Activated CD4-positive, alpha-beta T cell treated with anti-CD3 and anti-CD28 coated beads for 1 hour (primary cell): ENCODE measurements at places on chromosomes 3 and 15.

DNA sequence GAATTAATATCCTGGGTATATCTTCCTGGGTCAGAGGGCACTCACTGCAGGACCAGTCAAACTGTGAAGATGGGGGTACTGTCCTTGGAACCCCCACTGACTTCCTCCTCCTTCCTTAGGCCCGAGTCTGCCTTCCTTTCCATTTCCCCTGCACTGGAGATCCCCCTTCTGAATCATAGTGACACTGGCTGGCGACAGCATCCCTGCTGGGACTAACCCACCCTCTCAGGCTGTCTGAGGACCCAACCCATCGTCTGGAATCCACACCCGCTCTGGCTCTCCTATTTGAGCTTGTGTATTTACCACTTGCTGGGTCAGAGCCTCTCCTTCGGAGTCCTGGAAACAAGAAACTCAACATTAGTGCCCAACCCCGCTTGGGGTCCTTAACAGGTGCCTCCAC is 21.2 kb downstream of the TMEM40 start:
- no peak for DNase-seq

DNA sequence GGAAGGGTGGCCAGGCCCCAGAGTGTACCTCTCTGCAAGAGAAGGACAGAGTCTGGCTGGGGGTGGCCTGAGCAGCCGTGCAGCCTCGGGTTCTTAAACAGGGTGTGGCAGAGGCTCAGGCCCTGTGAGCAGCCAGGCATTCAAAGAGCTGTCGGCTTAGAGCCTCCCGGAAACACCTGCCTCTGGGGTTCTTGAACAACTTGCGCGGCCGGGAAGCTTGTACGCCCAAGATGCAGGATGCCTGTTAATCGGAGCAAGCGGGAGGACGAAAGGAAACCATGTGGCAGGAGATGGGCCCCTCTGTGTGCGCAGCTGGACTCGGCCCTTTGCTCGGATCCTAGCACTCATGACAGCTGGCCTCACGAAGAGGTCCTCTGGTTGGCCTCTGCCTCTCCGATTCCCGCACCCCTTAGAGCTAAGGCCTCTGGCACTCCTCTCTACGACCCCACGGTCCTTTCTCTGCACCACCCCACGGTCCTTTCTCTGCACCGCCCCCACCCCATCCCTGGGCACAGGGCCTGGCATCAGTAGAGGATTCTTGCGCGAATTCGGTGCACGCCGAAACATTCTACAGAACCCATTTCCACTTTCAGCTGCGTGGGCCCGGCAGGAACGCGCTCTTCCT is 23.9 kb upstream of the TXNRD3 start:
- no peak for DNase-seq

DNA sequence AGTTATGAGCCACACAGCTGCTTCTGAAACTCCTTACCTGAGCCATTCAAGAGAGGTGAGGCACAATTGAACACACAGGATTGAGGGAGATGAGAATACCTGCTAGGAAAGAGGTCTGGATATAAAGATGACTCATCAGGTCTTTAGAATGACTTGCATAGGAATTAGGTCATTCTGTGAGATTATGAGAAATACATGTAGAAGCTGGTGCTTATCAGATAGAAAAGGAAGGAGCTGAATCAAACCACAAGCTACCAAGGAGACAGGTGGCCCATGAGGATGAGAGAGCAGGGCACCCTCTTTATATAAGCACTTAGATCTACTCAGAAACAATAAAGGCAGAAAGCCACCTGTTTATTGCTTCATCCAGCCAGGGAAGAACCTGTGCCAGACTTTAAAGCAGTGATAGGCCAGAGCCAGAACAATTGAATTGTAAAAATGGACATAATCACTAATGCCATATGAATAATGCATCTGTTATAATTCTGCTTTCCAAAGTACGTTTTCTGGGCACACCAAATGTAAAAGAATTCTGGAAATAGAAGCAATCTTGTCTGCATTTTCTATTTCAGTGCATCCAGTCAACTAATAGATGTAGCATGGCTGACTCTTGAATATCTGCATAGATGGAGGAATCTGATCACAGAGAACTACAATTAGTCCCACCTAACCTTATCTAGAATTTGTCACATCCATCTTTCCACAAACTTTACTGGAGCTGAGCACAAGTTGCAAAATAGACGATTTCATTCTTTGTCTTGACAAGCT is 74.9 kb downstream of the PIK3R4 start:
- no peak for DNase-seq

DNA sequence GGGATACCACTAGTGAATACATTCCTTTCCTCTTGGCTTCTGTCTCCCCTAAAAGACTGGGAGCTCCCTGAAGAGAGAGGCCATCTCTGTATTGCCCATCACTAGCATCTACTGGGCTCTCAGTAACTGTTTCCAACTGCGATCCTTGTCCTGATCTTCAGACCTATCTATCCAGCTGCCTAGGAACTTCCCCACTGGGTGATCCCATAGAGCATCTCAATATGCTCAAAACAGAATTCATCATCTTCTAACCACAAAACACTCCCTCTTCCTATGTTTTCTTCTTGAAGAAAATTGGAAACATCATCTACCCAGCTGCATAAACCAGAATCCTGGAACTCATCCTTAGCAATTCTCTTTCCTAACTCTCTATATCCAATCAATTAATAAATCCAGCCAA is 54.6 kb downstream of the PLD1 start:
- DNase-seq, result no peak

- no peak for DNase-seq
These were observed 15.0 kb downstream of the EPHB1 start for GRCh38 chr3:134810052-134810435.

DNA sequence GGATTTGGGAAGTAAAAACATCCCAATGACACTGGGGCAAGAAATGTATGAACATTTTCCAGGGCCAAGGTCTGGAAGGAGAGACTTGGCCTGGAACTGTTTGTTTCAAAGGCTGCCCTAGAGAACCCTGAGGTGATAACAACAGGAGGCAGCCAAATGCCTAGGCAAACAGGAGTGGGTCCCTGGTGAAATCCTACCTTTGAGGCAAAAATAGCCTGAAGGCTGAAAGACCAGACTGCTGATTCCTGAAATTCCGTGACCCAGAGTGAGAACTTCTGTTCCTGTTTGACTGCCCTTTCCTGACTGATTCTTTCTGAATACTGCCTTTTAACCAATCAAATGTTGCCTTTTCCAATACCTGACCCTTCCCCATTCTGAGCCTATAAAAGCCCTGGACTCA is 196.4 kb downstream of the NSUN3 start:
- DNase-seq, result no peak

DNA sequence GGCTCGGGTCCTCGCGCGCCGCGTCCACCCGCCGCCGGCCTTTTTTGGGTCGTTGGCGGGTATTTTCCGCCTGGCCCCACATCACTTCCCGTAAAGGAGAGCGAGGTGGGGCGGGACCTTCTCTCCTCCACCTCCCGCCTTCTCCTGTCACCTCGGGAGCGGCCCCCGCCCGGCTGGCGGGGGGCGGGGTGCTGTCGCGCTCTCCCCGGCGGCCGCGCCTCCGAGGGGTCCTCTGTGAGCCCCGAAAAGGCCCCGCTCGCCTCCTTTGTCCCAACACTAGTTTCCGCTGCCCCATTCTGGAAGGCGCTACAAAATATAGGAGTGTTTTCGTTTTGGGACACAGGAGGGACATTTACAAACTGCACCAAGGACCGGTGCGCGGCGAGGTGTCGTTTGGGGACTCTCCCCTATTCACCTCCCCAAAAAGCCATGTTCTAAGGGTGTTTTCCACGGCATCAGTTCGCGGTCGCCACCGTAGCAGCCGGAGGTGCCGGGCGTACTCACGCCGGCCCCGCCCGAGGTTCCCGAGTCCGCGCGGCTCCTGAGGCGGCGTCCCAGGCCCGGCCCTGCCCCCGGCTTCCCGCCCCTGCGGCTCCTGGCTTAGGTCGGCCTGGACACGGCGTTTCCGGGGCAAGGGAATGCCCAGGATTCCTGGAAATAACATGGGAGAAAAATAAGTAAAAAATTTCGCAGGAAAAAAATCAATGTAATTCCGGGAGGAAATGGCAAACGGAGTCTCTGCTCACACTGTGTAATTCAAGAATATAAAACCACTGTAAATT is at the start of gene RAB27A:
Gene RAB27A (minus strand): TSS at position 68 of the 782 bp plus-strand sequence. CDS start 54,879 bp downstream, outside the sequence.
- DNase-seq, result peak; percentile 64

DNA sequence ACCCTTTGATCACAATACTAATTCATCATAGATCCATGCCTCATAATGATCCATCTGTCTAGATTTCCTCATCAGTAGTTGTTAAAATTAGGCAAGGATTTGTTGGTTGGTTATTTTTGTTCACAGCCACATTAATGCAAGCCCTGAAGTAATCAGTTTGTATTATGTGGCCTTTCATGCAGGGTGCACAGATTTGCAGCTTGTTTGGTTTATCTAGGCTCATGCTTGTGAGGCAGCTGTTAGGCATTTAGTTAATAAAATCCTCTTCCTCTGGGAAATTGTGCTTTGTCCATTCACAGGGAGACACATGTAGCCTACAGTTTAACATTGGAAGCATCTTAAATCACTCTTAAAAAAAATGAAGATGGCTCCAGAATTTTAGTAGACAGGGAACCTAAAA is 162.8 kb upstream of the ZNF385D start:
- DNase-seq, result no peak

GRCh38 chr15:90586948-90587347 is 57.2 kb downstream of the CRTC3 start:
- DNase-seq, result no peak

DNA sequence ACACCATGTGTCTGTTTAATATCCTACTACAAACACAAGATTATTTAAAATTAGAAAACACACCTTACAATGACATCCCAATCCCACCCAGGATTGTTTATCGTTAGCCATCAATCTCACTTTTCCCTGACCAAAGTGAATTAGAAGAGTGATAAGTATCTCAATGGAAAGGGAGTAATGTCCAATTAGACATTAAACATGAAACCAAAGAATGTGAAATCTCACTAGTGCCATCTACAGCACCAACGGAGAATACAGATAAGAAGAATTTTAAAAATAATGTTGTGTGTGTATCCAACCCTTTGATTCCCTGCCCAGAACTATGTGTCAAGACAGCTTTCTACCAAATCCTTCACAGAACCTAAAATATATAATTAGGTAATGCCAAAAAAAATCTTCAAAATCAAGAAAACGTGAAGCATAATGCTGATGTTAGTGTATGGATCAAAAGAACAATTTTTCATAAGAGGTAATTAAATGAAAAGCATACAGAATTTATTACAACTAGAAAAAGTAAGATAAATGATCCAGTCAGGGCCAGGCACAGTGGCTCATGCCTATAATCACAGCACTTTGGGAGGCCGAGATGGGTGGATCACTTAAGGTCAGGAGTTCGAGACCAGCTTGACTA is 64.2 kb downstream of the SCAPER start:
- no peak for DNase-seq

GRCh38 chr3:161266731-161267150 is 45.6 kb downstream of the NMD3 start:
- no peak for DNase-seq

DNA sequence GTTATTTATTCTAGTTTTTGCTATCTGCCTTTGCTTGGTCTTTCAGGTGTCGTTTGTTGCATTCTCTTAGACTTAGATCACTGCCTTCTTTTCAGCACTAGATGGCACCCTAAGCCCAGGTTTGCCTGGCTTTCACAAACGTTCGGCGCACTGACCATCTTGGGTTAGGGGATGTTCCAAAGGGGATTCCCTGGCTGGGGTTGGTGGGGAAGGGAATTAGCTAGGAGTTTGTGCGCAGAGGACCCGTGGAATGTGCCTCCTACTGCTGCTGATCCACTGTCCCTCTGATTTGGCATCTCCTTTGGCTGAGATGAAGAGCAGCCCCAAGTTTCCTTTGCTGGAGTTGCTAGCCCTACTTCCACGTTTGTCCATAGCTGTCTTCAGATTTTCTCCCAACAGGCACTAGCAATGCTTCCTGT is 33.9 kb downstream of the PFN2 start:
- DNase-seq, result no peak

- no peak for DNase-seq
These were observed 178.7 kb upstream of the TLE3 start for GRCh38 chr15:70276401-70276800.

DNA sequence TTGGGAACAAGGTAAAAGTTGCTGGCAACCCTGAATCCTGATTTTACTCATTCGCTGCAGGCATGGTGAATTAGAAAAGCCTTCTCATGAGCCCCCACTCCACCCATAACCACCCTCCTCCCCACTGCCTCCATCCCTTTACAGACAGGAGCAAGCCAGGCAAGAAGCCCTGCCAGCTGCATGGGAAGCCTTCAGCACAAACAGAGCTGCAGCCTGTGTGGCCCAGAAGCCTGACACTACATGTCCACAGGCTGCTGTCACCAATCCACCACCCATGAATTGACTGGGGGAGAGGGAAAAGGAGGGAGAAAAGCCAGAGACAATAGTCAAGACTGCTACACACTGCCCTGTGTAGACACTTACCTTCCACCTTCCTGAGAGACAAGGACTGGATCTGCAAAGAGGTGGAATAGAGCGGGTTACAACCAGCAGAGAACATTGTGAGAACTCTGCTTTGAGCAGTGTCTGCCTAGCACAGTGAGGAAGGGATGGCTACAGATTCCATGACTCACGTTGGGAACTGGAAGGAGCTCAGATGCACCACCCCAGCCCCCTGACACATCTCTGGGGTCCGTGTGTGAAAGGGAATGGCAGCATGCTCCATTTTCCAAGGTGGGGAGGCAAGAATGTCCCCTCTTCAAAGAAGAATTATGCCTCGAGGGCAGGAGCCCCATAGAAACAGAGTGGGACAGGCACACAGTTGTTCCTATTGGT is 33.9 kb downstream of the DZIP1L start:
- DNase-seq, result no peak

GRCh38 chr3:24291646-24292045 is 203.0 kb downstream of the THRB start:
- DNase-seq, result no peak
